CD14-positive monocyte (primary cell): ENCODE measurements at places on chromosomes 3 and 15.

DNA sequence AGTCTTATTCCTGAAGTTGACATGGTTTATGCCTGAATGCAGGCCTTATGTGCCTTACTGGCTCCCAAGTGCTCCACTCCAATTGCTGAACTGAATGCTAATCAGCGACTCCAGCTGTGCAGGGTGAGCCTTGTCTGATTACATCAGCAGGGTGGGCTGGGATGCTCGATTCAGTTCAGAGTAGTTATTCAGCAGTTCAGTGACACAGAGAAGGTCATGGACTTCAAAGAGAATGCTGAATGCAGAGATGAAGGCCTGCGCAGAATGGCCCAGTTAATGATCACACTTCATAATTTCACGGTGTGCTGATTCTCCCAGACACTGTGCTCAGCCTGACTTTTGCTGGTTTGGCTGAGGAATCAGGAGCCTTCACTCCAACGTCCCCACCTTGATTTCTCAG is 63.6 kb downstream of the CLDN1 start:
- no peaks in the 10 kb centered on the region for H3K36me3 ChIP-seq
- H3K27me3 ChIP-seq = no peaks in the 10 kb centered on the region
- no peak overlapping the region for H3K27ac ChIP-seq
- H3K4me3 ChIP-seq = no peak overlapping the region
- no peaks in the 10 kb centered on the region for H3K4me1 ChIP-seq
- DNase-seq = no peak

DNA sequence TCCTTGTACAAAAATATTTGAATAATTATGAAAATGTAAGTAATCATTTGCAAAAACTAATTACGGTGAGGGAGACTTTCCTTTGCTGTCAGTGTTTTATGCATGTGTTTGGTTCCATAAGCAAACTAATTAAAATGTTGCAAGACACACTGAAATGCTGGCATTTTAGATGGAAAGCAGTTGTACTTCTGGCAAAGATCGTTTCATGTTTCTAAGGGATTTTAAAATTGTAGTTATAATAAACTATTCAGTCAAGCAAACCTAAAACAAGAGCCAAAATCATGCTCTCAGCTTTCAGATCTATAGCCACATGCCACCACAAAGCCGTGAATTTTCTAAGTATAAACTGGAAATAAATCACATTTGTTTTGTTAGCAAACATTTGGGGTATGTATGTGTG is 240.1 kb upstream of the ZNF385D start:
- no peaks in the 10 kb centered on the region for H3K27me3 ChIP-seq
- H3K36me3 ChIP-seq = no peaks in the 10 kb centered on the region
- H3K27ac ChIP-seq = no peak overlapping the region
- H3K4me1 ChIP-seq = no peaks in the 10 kb centered on the region
- DNase-seq = no peak

GRCh38 chr3:79257791-79258190 is 510.0 kb downstream of the ROBO1 start:
- no peaks in the 10 kb centered on the region for H3K4me1 ChIP-seq
- H3K27ac ChIP-seq = no peak overlapping the region
- H3K27me3 ChIP-seq = no peaks in the 10 kb centered on the region
- no peaks in the 10 kb centered on the region for H3K36me3 ChIP-seq
- no peak for DNase-seq
- no peak overlapping the region for H3K4me3 ChIP-seq

- no peak overlapping the region for H3K27ac ChIP-seq
- no peak overlapping the region for H3K4me3 ChIP-seq
- no peaks in the 10 kb centered on the region for H3K27me3 ChIP-seq
- no peaks in the 10 kb centered on the region for H3K36me3 ChIP-seq
These were observed 325.8 kb downstream of the KCNH8 start for GRCh38 chr3:19473971-19474580.
